ENCODE measurements at places on chromosomes 6 and 20.

DNA sequence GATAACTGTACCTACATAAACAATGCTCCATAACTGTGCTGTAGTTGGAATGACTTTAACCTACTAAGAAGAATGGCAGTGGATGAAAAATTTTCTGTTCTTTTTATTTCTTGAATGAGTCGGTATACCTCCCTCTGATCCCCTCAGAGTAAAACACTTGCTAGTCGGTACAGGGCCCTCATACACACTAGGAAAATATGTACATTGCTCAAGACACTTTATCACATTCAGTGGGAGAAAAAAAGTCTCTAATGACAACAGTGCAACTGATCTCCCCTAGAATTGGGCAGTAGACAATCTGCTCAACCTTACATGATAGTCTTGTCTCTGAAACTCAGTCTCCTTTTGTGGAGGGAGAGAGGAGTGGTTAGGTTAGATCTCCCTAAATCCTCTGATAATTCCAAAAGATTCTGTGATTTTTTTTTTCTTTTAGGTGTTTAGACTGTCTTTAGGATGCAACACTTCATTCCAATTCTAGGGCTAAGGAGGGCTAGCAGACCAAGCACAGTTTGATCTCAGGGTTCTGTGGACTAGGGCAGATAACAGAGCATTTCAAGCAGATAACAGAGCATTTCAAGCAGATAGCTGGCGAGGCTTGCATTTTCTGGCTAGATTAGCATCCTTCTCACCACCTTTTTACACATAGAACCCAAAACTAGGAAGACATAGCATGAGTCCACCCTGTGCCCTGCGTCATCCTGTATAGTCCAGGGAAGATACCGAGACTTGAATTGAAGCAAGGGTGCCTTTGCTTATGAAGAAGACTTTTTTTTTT is 100.3 kb upstream of the TNFAIP3 start:
- DNase-seq, result no peak

GRCh38 chr6:2706558-2706957 is 44.2 kb downstream of the MYLK4 start:
- no peak for DNase-seq

DNA sequence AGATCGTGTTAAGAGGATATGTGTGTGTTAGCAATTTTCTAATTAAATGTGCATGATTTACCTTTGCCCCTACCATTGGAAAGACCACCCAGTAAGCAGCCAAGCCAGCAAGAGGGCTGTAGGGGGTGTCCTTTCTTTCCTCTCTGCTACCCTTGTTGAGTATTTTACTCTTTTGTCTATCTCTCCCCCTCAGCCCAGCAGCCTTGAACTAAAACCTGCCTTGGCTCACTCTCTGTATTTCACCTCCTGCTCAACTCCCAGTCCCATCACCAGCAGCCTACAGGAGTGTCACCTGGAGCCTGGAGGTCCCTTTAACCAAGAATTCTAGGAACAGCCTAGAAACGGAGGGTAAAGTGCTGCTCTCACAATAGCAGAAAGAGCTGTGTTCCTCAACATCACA is 81.0 kb downstream of the HIVEP2 start:
- no peak for DNase-seq

DNA sequence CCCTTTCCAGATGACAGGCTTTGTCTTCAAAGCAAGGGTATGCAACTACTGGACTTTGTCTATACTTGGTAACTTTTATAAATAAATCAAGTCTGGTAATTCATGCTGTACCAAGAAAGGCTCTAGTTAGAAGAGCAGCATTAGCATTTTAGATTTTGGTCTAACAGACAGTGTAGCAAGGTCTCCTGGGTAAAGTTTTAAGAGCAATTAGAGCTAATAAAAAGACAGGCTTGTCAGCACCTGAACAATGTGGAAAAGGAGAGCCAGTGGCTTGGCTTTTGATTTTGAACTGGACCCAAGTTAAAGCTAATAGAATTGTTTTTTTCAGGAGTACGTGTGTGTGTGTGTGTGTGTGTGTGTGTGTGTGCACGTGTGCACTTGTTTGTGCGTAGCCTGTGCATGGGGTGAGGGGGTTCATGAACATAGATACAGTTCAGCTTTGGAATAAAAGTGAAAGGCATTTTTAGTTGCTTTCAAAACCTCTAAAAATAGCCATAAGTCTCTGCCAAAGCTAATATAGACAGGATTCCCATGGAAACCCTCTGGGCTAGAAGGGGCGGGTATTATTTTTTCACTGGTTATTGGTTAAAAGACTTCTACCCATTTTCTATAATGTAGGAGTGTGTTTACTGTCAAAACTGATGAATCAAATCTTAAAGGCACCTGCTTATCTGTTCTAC is 138.4 kb downstream of the KCNQ5 start:
- no peak for DNase-seq

DNA sequence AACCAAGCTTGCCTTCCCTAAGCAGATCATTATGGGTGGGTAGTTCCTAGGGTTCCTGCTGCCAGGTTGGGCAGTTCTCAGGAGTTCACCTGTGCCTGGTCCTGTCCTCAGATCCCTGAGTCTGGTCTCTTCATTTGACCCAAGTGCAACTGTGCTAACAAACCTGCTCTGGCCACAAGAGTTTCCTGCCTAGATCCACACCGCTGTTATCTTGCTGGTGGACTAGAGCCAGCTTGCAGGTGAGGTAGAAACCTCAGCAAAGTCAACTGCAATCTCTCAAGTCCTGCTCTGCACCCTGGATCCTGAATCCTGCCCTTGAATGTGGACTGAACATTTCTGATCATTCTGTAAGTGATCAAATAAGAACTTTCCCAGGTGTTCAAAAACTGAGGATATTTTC is 191.8 kb upstream of the LRFN2 start:
- DNase-seq, result no peak

GRCh38 chr20:3045042-3045815 is 623 bp upstream of the MRPS26 start:
- DNase-seq, result no peak

- DNase-seq, result peak; percentile 73
Measured at GRCh38 chr20:32155017-32155981, 45.8 kb downstream of the TM9SF4 start.

DNA sequence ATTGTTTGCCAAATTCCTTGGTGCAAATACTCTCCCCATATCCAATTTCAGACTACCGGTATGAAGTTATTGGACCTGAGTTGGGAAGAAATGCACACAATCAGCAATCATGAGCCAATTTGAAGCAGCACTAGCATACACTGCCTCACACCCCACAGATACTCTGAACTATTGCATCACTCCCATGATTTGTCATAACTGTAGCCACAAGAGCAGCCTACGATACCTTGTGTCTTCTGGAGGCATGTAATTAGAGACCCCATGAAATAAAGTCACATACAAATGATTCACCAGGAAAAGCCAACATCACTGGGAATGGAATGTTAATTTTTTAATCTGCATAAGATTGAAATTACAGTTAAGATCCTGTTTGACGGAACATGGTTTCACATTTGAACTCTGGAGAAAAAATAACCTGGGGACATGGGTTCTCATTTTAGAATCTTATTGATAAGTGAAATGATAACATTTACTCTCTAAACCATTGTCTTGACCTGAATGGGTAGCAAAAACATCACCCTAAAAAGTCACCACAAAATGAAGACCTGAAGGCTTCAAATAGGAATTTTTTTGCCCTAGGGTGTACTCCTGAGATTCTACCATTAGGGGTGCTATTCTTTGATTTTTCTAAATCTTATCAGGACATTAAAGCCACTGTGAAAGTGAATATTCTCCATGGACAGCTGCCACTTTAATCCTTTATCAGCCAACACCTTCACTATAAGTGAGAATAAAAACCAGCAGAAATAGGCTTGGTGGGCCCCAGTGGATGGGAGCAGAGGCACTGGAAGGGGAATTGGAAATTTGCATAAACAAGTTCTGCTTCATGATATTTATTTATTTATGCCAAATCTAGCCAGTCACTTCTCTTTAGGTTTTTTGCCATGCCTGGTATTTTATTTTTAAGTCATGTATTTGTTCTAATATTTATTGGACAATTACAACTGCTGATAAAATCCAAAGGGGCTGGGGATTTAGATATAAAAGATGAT is 34.5 kb upstream of the HBS1L start:
- DNase-seq, result no peak

DNA sequence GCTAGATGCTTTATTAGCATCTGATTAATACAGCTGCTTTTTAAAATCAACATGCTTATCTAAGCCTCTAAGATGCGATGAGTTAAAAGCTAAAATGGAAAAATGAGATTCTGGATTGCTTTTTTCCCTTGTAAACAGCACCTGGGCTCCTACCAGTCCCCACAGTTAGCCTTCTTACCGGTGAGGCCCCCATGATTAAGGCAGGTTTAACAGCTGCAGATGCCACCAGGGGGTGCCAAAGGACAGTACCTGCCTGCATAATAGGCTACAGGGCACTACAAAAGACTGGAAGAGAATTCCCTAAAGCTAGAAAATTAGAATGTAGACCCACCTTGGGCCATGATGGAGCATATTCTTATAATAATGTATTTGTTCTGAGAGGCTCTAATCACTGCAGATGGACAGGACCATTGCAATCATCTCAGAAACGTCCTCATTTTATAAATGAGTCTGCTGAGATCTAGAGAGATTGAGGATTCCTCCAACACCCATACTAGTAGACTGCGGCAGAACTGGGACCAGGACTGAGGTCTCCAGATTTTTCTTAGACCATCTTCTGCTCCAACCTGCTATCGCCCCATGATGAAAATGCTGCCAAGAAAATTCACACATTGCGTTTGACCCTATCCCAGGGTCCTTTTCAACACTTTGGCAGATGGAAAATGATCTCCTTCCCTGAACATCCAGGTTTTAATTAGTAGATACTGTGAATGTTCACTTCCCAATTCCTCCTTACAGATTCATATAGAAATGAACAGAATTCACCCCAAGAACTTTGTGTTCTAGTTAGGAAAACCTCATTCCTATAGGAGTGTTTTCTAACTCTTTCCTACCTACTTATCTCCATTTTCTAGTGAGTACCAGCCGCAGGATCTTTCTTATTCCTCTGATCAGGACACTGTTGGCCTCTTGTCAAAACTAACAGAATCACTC is 148.8 kb downstream of the RPS12 start:
- peak; percentile 77 for DNase-seq

GRCh38 chr6:80196906-80197305 is 90.4 kb downstream of the BCKDHB start:
- DNase-seq, result no peak

- DNase-seq, result no peak
Measured at GRCh38 chr6:12608016-12608860, 108.3 kb upstream of the PHACTR1 start.

- no peak for DNase-seq
Measured at GRCh38 chr6:166355552-166355951, 13.2 kb upstream of the SFT2D1 start.

GRCh38 chr6:134098276-134098675 is 45.9 kb upstream of the SLC2A12 start:
- DNase-seq, result no peak

GRCh38 chr6:28081486-28081751 is 1.1 kb downstream of the ZNF165 start:
- DNase-seq, result no peak

- DNase-seq, result peak; percentile 76
Measured at GRCh38 chr20:58692579-58693225, at the start of gene NPEPL1. TSS of gene NPEPL1 (plus strand) at chr20:58692800. CDS start at chr20:58692901, 101 bp downstream.

DNA sequence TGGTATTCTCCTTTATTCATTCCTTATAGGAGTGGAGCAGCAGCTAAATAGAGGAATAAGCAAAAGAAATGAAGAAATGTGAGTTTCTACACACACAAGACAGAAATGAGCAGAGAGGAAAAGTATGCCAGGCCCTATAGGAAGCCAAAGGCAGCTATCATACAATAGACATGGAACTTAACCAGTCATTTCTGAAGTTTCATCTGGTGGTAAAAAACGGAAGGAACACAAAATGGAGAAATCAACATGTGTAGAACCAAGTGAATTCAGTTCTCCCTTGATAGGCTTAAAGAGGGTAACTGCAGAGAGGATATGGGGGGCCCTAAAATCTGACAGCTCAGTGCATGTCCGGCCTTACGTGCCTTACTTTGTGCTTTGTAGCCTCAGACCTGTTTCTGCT is 44.6 kb downstream of the TSBP1 start:
- no peak for DNase-seq

- no peak for DNase-seq
Measured at GRCh38 chr6:122798099-122798641, 9.1 kb downstream of the SMPDL3A start.

GRCh38 chr20:3311623-3312022 is 72.6 kb upstream of the SLC4A11 start:
- DNase-seq, result no peak

DNA sequence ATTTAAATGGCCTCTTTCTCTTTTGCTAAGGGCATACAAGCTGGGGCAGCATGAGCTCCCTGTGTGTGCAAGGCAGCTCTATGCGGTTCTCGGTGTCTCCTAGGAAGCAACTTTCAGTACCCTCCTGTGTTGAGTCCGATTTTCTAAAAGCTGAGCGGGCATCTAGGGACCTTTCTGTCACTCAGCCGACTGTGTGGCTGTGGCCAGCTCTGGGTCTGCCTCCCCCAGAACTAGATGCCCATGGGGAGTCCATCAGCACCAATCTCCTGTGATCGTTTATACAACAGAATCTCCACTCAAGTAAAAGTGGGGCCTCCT is 7.5 kb downstream of the NELFCD start:
- no peak for DNase-seq

DNA sequence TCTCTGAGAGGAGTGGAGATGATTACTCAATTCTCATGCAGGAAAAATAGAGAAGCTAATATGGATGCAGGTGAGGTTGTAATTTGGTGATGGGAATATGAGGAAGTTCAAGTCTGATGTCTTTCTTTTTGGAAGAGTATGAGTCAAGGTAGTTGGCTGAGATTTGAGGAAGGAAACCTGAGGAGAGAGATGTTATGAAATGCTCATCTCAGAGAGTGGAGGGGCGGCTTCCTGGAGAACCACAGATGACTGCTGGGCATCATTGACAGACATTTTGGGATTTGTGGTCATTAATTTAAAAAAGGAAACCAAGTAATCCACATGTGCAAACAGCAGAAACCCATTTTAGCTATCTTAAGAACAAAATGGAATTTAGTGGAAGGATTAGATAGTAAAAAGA is 72.5 kb upstream of the UST start:
- DNase-seq, result no peak

- peak; percentile 84 for DNase-seq
Measured at GRCh38 chr6:117482240-117483003, at the start of gene DCBLD1. TSS of gene DCBLD1 (plus strand) at chr6:117482674. CDS start at chr6:117482782, 108 bp downstream.

- DNase-seq, result no peak
Measured at GRCh38 chr20:51640743-51641142, 98.2 kb upstream of the NFATC2 start.

GRCh38 chr20:46317685-46318177 is 9.4 kb upstream of the CDH22 start:
- DNase-seq, result no peak

- DNase-seq, result no peak
Measured at GRCh38 chr20:48381353-48382120, 446.3 kb downstream of the PREX1 start.

GRCh38 chr6:112437058-112437457 is 89.9 kb downstream of the RFPL4B start:
- DNase-seq, result no peak

- no peak for DNase-seq
Measured at GRCh38 chr6:157246048-157246630, 77.2 kb downstream of the TMEM242 start.

DNA sequence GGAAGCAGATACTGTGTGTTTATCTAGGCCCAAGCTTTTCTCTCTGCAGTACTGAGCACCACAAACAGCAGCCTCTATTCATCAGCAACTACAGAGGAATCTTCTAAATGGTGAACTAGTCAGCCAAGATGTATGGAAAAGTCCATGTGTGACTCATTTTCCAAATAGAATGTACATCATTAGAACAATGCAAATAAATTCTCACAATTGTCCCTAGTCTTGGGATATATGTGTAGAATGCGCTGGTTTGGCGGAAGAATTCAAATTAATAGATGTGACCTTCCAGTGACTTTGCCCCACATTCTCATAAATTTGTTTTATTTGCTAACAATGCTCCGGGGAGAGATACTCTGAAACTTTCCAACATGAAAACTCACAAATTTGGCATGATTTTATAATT is 436.2 kb downstream of the CBLN4 start:
- no peak for DNase-seq

All from ecto neural progenitor cell (in vitro differentiated cells).